AG04450 (cell line): ENCODE measurements at places on chromosomes 5 and 9.

- DNase-seq, result no peak
Observed at GRCh38 chr9:35687972-35688557, 1.7 kb downstream of the TPM2 start.

GRCh38 chr9:82513976-82514735, 525.6 kb downstream of the SPATA31D1 start:
- no peak for DNase-seq

- DNase-seq, result no peak
Observed at GRCh38 chr9:21415493-21416267, 6.8 kb downstream of the IFNA8 start.

DNA sequence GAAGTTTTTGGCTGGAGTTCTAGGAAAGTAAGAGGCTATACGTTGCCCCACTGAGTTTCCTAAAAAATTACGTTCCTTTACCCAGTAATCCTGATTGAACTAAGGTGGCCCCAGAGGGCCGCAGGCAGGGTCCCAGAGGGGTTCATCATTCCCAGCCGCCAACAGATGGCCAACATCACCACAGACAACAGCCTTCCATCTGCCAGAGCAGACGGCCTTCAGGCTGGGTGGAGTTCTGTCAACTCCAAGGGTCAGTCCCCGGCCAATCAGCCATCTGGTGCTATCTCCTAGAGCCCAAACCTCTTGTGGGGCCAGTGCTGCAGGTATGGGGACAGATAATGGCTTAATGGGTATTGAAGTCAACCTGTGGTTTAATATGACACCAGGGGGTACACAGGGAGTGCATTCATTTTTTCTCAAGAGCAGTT, 30.4 kb downstream of the TBC1D2 start:
- DNase-seq, result no peak

- DNase-seq, result no peak
Observed at GRCh38 chr5:24183981-24184380, 460.8 kb downstream of the CDH10 start.

DNA sequence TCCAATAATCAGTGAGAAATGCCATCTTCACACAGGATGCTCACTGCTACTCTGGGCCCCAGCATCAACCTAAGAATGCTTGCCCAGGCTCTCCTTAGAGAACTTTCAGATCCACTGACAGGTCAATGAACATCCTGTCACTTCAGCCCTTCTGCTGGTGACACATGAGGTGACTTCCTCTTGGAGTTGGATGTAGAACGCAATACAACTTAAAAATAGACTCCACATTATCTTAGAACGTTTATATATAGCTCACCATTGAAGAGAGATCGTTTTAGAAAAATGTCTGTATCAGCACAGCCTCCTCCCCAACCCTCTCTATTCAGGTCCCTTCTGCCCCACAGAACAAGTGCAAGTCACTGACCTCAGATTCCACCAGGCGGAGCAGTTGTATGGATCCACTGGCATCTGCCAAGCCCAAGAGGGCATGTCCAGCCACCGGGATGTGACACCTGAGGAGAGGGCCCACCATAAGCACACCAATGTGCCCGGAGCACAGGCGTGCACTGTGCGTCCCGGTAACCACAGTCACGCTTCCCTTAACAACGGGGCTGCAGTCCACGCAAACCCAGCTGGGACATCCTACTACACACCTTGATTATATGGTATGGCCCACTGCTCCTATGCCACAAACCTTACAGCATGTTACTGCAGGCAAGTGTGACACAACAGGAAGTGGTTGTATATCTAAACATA, 2.9 kb downstream of the DPH7 start:
- DNase-seq, result no peak

- no peak for DNase-seq
Observed at GRCh38 chr9:133882849-133883755, 109.0 kb downstream of the VAV2 start.

DNA sequence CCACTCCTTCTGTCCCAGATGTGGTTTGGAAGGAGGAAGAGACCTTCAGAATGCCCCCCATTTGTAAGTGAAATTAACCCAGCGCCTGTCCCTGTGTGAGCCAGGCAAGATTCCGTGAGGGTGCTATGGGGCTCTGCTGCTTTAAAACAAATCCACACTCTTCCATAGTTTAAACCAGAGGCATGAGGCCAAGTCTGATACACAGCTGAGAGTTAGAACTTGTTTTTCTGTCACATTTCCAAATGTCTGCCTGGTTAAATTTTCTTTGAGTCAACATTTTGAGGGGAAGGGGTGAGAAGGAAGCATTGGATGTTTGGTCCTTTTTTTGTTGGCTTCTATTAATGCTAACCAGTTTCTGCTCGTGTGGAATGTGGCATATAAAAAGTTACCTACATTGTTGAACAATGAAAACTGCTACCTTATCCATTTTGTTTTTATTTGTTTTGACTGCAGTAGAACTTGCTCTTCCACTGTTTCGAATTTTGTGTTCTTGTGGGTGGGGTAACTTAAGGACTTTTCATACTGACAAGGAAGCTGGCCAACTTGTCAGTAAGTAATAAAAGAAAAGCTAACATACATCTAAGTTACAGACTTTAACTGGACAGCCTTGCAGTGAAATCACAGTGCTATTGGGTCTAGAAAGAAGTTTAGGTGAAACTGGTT, 12.9 kb downstream of the RGMB start:
- no peak for DNase-seq

DNA sequence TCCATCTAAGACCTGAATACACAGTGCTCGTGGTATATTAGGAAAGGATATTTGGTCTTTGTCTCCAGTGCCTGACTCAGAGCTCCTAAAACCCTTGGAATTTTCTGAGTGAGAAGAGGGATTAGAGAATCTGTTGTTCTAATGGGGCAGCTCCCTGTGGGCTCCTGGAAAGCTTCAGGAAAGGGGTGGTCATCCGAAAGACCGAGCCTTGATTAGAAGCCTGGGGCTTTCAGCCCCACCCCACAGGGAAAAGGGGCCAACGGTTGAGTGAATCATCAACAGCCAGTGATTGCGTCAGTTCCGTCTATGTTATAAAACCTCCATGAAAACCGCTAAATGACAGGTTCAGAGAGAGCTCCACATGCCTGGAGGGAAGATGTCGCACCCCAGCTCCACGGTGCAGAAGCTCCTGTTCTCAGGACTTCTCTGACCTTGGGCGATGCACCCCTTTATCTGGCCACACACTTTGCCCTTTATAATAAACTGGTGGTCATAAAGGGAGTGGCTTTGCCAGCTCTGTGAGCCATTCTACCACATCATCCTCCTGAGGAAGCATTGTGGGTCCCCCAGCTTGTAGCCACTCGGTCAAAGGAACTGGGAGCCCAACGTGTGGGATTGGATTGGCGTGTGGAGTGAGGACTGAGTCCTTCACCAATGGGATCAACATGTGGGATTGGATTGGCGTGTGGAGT, 71.0 kb upstream of the ICE1 start:
- no peak for DNase-seq

DNA sequence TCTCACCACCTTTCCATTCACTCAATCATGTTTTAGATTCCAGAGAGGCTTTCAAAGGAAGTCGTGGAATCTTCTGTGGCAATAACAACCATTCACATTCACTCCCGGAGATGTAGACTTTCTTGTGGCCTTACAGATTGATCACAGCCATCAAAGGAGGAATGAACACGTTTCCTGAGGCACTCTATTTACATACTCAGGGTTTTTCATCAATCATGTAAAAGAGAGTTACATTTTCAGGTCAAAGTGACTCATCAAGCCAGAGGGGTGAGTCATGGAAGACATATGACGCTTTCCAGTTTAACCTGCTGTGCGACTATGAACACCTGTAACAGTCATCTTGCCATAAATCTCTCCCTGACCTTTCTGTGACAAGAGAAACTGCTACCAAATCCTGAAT, 39.3 kb upstream of the RAD23B start:
- no peak for DNase-seq

DNA sequence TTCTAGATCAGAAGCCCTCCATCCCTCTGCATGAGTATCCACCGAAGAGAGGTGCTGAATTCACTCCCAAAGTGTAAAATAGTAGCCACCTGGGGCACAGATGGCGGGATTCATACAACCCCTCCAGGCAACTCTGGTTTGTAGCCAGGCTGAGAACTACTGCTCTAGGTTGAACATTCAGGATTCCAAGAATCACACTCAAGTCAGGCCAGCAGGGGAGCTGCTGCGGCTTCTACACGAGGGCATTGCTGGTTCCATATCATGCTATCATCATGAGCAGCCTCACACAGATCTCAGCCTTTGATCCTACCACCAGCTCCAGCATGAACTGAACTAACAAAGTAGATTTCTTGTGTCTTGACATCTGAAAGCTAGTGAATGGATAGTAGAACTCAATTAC, 367.9 kb downstream of the DIRAS2 start:
- no peak for DNase-seq

GRCh38 chr9:130268521-130269211, 3.1 kb downstream of the HMCN2 start:
- no peak for DNase-seq

- no peak for DNase-seq
Observed at GRCh38 chr9:76610011-76610352, 151.0 kb downstream of the GCNT1 start.

DNA sequence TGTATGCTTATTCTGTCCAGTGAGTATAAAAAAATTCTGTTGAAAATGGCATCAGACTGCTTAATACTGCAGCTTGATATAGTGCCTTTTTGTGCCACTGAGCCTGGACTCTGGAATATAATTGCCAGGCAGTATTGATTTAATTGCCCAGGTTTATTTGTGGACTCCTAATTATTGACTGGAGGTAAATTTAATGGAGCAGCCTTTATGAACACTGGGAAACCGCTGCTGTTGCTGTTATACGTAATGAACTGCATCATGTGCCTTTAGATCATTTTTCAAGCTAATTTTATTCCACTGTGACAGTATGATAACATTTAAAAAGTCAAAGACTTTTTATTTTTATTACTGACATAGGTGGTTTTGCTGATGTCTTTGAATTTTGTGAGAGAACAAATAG, 90.2 kb upstream of the SH3GL2 start:
- no peak for DNase-seq

DNA sequence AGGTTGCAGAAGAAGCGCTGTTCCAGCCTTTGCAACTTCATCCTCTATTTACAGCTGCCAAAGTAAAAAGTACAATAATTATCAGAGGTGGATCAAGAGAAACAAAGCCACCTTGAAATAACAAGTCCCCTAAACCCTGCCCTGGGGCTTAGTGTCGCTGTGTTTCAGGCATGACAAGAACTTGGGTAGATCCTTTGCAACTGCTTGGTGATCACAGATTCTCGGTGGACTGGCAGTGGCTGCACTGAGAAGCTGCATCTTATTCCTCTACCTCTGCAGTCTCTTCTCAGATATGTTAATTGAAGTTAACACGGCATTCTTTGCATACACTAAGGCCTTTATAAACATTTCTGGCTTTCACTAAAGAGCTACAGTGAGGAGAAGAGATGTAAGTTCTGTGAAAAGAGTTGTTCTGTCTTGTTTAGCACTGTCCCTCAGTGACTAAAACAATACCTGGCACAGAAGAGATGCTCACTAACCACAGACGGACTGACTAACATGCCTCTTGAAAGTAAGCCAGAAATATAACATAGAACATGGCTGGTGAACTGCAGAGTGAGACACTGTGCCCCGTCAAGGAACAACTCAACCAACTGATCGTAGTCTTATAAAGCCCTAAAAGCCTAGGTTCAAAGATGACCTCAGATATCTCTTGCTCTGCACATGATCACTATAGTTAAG, 144.2 kb downstream of the MLLT3 start:
- DNase-seq, result no peak

- DNase-seq, result no peak
Observed at GRCh38 chr5:131371835-131372234, 108.0 kb downstream of the CDC42SE2 start.

GRCh38 chr5:107401470-107402122, 269.1 kb downstream of the EFNA5 start:
- DNase-seq, result no peak

GRCh38 chr9:1528456-1528855, 478.3 kb downstream of the DMRT2 start:
- no peak for DNase-seq

DNA sequence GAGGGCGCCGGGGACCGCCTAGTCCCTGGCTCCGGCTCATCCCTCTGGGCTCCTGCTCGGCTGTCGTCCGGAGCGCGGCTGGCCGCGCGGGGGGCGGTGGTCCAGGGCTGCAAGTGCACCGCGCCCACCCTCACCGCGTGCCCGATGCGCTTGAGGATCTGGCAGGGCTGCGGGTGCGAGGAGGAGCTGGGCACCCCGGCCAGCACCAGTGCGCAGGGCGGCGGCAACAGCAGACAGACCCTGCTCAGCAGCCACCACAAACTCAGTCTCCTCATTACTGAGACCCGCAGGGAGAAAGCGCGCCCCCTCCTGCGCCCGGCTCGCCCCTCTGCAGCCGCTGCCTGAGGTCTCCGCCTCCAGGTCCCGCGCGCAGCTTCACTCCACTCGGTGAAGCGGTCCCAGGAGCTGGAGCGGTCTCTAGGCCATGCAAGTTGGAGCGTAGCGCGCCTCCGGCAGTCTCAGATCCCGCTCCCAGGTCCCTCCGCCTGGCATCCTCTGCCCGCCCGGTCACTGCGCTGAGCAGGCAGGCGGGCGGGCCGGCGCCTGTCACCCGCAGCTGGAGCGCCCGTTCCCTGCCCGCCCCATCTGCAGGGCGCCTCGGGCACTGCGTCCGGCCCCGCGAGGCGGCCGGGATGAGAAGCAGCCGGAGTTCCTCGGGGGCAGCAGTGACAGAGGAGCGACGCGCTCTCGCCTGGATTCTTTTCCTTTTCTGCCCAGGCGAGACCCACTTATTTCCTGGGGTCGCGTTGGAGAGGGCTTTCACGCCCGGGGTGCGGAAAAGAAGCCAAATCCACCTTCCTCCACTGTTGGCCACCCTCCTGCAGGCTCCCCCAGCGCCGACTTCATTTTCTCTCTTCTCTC, 512 bp downstream of the GRIN3A start:
- no peak for DNase-seq

GRCh38 chr9:21576331-21577189, 94.4 kb upstream of the IFNE start:
- DNase-seq, result peak; percentile 55

- DNase-seq, result no peak
Observed at GRCh38 chr9:88041447-88041846, 67.1 kb upstream of the CDK20 start.

- DNase-seq, result no peak
Observed at GRCh38 chr9:69798744-69799143, 21.9 kb upstream of the CFAP95 start.

- no peak for DNase-seq
Observed at GRCh38 chr9:13786131-13786530, 506.6 kb upstream of the MPDZ start.

GRCh38 chr5:97364731-97365130, 181.7 kb upstream of the RIOK2 start:
- DNase-seq, result no peak

DNA sequence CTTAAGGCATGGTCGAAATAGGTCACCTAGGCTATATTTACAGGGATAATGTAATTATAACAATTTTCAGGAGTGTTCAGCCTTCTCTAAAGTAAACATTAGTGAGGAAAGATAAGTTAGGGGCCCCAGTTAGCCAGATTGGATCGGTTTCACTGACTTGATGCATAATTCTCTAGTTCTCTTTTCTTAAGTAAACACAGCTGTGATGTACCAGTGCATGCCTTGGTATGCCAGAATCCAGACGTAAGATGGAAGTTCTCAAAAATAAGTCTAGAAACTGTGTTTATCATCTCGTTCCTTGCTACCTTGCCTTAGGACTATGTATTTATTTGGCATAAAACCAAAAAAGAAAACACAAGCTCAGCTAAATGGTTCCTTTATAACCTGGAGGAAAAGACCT, 442.2 kb upstream of the CLINT1 start:
- no peak for DNase-seq

- no peak for DNase-seq
Observed at GRCh38 chr5:163439092-163439425, 1.7 kb downstream of the CCNG1 start.
